ENCODE measurements at places on chromosomes 13 and 19.

DNA sequence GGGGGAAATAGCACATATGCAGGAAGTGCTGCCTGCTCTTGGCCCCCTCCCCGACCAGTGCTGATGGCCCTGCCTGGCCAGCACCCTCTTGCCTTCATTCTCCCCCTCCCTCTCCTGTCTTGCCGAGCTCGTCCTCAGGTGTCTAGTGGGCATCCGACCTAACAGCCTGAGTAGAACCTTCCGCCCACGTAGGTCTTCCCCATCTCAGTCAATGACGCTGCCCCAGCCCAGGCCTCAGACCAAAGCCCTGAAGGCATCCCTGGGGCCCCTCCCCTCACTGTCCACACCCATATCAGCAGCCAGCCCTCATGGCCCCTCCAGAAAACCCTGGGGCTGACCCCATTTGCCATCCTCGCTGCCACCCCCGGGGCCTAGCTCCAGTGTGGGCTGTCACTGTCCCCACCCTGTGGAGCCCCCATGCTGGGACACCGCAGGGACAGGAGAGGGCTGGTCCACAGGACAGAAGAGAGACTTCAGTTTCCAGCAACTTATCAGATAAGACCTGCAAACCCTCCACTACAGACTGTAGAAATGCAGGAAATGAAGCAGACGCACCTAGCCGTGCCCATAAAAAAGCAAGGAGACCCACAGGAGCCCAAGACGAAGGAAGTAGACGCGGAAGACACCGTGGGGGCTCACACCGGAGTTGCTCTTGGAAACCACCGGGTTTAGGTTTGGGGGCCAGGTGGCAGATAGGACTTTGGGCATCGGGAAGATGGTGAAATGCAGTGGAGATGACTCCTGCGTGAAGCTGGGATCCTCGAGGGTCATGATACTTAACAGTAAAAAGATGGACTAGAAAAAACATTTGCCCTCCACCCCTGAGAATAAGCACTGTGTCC, 38.3 kb downstream of the AP1M1 start:
- no peak for DNase-seq

GRCh38 chr13:113430378-113431110, 22.7 kb downstream of the ADPRHL1 start:
- no peak for DNase-seq

DNA sequence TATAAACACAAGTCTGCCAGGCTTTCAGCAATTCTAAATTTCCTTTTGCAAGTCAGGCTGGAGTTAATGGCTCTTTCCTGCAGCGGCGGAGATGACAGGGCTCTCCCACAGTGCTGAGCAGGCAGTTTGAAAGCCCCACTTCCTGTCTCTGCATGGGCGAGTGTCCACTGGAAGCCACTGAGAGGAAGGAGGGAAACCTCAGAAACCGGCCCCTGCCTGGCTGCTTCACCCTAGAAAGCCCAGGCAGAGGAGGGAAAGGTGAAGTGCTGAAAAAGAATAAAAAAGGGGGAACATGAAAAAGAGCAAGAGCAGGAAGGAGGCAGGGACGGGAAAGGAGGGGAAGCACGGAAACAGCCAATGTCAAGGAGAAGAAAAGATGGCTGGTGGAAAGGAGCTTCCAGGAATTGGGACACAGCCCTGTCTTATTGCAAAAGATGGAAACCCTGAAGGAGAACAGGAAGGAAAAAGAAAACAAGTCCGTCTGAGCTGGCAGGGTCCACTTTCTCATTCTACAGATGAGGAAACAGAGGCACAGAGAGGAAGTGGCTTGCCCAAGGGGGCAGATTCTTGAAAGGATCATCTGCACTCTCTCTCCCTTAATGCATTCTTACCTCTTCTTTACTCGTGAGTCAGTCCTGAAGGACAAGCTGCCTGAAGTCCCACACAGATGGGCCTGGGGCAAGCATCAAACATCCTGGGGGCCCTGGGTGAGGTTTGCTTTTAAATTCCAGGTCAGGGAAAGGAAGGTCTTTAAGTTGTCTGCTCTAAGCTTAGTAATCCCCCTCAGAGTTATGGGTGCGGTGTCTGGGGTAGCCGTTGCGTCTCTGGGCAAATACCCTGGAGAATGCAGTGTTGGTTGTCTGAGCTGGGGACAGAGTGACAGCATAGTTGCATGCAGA, 38.8 kb upstream of the ALOX5AP start:
- peak; percentile 30 for DNase-seq

GRCh38 chr13:35594096-35594495, 117.6 kb upstream of the MAB21L1 start:
- DNase-seq: no peak

GRCh38 chr13:113598481-113598880, 13.9 kb downstream of the TFDP1 start:
- DNase-seq: no peak

DNA sequence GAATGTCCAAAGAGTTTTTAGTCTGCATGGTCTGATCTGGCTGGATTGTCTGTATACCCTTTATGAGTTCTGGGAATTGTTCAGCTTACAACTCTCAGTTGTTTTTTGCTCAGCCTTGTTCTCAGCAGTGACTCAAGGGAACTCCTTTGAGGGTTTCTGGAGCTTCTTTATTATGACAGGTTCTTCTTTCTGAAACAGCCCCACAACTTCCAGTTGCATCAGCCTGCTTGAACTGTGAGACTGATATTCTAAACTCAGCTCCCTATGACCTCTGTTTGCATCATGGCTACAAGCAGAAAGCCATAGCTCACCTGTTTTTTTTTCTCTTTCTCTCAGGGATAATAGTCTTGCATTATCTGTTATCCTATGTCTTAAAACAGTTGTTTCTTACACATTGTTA, 85.0 kb downstream of the TDRD3 start:
- DNase-seq: no peak

DNA sequence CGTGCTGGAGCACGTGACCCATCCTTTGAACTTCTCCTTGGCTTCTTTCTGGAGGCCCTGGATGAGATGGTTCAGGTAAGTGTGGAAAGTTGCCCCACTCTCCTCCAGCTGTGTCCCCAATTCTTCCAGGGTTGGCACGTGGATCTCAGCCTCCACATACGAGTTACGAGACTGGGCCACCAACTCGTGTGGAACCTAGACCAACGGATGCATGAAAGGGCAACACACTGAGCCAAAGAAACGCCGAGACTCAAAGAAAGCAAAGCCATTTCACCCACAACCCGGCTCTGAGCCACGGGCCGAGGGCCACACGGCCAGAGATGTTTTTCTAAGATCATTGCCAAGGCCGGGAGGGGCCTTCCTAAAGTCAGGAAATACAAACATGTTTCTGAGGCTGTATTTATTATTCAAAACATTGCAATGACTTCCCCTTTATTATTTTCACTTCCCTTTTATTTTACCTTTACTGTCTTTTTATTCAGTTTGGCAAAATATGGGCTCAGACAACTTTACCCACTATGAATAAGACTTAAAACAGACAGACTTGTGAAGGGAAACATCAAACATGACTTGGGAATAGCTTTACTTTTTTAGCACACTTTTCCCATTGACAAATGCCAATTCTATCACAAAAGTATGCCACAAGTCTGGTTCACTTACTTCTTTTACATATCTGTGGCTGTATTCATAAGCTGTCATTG, 94.6 kb downstream of the KL start:
- DNase-seq: no peak

- DNase-seq: no peak
Measured at GRCh38 chr19:45464852-45465441, 2.8 kb upstream of the FOSB start.

GRCh38 chr19:6150289-6150688, 14.8 kb downstream of the ACSBG2 start:
- no peak for DNase-seq

DNA sequence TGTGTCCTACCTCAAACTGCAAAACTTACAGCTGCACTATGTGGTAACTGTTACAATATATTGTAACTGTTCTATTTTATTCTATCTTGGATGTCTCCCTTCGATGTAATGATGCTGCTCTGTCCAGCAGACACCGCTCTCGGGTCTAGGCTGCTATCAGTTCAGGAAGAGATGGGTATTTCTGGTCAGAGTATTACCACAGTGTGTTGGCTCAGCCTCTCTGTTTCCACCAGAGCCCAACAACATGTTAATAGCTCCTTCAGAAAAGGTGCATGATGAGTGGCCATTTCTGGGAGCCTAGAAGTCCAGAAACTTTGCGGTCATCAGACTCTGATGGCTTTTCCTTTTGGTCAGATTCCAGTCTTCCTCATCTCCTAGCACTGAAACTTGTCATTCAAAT, 35.9 kb upstream of the IGFL1 start:
- DNase-seq: no peak

DNA sequence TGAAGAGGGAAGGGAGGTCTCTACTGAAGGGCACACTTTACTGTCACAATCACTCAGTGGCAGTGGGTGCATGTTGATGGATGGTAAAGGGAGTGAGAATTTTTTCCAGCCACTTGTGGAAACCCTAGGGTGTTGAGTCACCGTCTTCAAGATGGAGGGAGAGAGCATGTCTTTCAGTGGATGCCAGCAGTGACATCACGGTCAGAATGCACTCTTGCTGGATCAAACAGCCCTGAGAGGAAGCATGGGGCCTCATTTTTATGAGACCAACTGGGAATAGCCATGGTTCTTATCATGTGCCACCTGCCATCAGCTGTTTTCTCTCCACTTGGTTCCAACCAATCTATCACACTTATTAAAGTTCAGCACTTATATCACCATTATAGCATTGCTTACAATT, 182.5 kb downstream of the KCNRG start:
- DNase-seq: no peak

DNA sequence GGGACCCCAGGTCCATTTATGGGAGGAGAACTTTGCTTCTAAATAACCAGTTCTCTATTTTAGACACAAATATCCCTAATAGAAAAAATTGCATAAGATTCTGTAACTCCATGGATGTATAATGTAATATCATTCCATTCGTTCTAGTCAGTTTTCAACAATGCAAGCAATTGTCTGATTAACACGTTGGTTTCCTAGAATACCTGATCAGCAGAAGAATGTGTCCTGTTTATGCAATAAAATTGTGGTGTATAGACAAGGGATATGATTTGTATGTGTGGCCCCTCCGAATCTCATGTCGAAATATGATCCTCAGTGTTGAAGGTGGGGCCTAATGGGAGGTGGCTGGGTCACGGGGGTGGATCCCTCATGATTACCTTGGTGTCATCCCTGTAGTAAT, 62.1 kb downstream of the RUBCNL start:
- DNase-seq: no peak

GRCh38 chr13:96218475-96218874, 128.6 kb downstream of the HS6ST3 start:
- DNase-seq: no peak

DNA sequence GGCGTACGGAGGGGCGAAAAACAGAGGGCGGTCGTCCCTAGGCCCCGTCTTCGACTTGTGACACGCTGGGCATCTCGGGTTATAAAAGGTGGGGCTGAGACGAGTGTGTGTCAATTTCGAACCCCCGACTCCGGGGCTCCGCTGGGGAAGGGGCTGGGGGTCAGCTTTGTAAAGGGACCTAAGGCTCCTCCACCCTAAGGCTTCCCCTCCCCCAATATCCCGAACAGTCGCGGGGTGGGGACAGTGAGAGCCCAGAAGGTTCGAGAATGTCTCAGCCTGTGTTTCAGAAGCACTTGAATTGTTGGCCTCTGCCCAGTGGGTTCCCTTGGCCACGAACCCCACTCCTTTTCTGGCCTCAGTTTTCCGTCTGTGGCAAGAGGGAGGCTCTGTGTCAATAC, 450 bp downstream of the SELENOW start:
- no peak for DNase-seq

GRCh38 chr13:110115591-110115990, 191.4 kb downstream of the COL4A1 start:
- DNase-seq: no peak

- no peak for DNase-seq
Measured at GRCh38 chr19:38190793-38191192, 33.2 kb downstream of the DPF1 start.

DNA sequence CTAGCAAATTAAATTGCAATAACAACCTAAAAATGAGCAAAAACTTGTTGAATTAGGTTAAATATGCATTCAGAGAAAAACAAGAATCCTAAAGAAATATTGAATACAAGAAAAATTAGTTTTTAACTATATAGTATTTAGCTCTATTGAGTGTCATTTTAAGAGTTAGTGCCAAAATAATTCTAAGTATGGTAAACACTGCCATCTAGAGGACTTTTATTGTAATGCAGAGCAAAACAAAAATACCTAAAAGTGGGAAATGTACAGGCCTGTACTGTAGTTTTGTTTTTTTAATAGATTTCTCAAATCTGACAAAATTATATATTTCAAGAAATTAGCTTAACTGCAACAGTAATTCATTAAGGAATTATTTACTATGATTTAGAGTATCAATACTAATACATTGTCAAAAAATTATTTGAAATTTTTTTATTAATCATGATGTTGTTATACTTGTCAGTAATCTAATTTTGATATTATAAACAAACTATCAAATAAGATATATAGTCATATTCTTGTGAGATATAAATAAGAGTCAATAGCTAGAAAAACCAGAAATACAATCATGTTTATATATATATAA, 8.2 kb upstream of the PCDH9 start:
- peak; percentile 39 for DNase-seq

GRCh38 chr19:45515807-45516401, 8.6 kb downstream of the VASP start:
- DNase-seq: no peak

DNA sequence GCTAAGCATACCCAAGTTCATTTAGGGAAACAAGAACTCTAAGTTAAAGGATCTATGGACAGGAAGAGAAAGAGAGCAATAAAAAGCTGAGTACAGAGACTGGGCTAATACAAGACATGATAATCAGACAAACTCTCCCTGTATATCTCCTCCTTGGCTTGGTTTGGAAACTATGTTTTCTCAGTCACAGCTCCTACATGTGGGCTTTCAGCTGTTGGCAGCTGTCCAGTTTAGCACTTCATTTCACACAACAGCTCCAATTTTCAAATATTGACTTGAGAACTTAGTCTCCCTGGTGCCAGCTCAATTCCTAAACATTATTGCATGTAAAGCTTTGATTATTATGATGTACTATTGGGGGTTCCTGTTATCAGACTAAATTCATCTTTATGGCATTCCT, 222.8 kb upstream of the OBI1 start:
- no peak for DNase-seq

DNA sequence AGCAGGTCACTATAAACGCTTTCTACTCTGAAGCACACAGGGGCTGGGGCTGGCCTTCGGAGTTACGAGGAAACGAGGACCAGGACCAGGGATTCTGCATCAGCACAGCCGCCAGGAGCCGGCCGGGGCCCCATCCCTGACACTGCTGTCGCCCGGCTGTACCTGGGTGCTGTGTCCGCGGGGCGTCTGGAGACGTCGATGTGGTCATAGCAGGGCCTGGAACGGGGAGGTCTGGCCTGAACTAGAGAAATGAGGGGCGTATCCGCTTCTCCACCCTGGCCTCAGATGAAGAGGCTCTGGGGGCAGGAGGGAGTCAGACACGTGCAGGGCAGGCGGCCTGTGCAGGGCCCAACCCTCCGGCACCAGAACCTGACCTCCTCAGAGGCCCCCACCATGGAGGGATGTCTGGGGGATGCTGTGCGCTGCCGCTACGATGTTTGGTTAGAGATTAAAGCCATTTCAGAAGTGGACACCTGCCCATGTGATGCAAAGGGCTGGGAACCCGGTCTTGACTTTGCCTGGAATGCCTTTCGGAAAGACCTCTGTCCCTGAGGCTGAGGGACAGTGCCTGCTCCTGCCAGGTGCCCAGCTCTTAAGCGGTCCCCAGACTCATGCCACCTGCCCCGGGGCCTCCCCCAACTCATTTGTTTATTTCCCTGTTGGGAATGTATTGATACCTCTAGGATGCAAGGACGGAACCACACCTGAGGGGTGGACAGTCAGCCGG, 21.4 kb downstream of the GAS6 start:
- DNase-seq: no peak

GRCh38 chr13:42073683-42074082, 25.2 kb downstream of the DGKH start:
- DNase-seq: no peak
